NCI-H524 treated with DMSO at 0.1 percent for 48 hours (cell line): ENCODE measurements at places on chromosomes 1 and 21.

- no peak for DNase-seq
Observed at GRCh38 chr1:182054698-182055326, 6.7 kb downstream of the ZNF648 start.

DNA sequence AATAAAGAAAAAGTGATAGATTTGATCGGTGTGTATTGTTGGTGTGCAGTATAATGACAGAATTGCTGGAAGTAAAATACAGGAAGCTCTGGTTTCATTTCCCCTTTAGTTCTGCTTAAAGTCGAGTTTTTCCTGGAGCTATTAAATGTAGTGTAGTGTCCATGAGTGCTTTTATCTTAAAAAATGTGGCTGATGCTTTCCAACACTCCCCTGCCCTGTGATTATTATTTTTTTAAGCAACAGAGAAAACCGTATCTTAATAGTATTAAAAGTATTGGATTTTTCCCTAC, 1.1 kb downstream of the LGALS8 start:
- DNase-seq, result no peak

DNA sequence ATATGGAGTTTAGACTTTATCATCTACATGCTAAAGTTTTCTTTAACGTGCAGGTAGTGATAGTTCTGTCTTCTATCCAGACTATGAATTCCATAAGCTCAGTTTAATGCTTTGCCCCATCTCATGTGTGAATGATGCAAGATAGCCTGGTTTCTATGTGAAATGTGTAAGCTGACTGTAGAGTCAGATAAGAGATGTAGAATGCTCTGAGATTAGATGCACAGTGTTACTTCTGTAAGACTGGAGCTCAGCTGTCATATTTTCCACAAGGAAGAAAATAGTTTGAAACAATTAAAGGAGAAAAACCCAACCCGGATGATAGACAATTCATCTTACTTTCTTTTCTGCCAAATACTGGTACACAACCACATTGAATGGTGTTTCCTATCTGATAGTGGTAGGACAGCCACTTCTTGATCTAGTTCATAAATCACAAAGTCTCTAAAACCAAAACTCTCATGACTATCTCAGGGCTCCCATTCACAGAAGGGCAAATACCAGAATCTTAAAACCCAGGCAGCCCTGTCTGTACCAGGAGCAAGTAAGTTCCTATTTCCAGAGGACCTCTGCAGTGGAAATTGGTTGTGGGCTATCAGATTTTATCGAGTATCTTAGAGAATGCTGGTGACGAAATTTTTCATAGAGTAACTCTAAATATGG, 50.6 kb downstream of the TBX15 start:
- DNase-seq, result no peak

- no peak for DNase-seq
Observed at GRCh38 chr1:6028042-6028850, 17.4 kb upstream of the KCNAB2 start.

- DNase-seq, result no peak
Observed at GRCh38 chr1:63327417-63328054, 5.2 kb downstream of the FOXD3 start.

GRCh38 chr21:44010429-44010828, 1.7 kb upstream of the TRAPPC10 start:
- no peak for DNase-seq

- no peak for DNase-seq
Observed at GRCh38 chr1:2341706-2342383, 49.5 kb downstream of the MORN1 start.

- DNase-seq, result no peak
Observed at GRCh38 chr1:86788300-86789206, 84.2 kb downstream of the SH3GLB1 start.

DNA sequence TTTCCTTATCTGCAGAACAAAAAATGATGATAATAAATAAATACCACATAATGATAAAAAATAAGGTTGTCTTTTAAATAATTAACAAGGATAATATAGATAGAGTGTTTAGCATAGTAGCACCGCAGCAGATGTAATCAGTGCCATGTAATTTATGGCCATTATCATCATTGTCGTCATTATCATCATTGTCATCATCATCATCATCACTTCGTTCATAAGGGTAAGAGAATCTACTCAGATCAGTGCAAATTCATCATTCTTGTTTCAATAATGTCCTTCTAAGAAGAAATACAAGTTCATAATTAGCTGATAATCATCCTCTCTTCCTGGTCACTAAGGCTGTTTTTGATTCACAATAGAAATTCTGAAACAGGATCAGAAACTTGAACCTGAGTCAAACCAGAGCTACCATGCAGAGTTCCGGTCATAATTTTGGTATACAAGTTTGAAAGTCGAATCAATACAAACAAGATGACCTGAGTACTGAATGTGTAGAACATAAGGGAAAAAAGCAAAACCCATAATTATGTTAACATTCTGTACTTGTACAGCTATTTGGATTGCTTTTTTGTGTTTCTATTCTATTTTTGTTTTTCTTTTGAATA, 172.0 kb downstream of the LRRC40 start:
- no peak for DNase-seq

DNA sequence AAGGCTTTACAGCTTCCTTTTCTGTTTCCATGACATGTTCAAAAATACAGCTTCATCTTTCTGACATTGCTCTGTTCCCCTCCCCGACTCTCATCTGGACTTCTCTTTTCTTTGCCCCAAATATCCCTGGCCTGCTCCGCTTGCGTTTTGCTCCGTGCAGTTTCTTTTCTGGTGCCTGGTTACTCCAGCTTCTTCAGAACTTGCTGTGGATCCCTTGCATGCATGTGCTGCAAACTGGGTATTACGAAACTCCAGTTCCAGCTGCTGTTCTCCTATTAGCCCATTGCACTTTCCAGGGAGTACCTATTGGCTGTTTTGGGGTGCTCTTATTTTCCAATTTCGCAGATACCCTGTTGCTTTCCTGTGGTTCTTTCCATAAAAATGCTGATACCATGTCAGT, 9.9 kb upstream of the NDC1 start:
- no peak for DNase-seq

DNA sequence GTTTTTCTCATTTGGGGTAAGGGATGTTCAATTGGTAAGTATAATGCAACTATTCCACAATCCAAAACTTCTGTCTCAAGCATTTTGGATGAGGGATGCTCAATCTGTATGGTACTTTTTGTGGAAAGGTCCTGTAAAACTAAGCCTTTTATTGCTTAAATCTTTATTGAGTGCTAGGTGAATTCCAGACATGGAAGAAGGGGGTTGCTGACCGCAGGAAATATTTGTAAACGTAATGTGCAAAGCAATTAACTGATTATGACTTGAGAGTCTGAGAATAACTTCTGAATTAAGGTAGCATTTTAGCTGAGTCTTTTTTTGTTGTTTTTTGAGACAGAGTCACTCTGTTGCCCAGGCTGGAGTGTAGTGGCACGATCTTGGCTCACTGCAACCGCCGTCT, 3.1 kb downstream of the AKIRIN1 start:
- no peak for DNase-seq

GRCh38 chr1:2304921-2305681, 77.0 kb downstream of the SKI start:
- DNase-seq, result no peak

DNA sequence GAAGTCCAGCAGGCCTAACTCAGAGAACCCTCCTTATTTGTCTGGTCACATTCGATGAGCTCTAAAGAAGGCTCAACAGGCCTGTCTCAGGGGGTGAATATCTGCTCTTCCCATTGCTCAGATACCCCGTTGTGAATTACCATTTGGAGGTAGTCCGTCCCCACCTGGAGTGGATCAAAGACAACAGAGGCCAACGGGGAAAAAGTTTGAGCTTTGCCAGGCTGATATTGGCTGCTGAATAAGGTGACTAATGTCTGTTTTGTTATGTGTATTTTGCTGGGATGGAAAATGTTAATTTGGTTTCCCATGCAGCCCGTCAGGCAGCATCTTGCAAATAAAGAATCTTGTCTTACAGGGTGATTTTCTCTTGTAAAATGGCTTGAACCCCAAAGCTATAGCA, 69.2 kb upstream of the EPS8L3 start:
- no peak for DNase-seq

DNA sequence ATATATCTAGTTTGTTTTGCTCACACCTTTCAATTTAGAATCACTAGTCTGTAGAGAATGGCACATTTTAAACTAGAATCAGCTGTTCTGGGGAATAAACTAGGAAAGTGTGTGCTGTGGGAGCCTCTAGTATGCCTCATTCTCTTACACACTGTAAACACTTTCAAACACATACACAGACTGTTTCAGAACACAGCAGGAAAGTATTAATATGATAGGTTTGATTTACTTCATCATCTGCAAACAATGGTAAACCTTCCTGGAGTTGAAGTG, 67.1 kb upstream of the ABCG1 start:
- DNase-seq, result no peak

DNA sequence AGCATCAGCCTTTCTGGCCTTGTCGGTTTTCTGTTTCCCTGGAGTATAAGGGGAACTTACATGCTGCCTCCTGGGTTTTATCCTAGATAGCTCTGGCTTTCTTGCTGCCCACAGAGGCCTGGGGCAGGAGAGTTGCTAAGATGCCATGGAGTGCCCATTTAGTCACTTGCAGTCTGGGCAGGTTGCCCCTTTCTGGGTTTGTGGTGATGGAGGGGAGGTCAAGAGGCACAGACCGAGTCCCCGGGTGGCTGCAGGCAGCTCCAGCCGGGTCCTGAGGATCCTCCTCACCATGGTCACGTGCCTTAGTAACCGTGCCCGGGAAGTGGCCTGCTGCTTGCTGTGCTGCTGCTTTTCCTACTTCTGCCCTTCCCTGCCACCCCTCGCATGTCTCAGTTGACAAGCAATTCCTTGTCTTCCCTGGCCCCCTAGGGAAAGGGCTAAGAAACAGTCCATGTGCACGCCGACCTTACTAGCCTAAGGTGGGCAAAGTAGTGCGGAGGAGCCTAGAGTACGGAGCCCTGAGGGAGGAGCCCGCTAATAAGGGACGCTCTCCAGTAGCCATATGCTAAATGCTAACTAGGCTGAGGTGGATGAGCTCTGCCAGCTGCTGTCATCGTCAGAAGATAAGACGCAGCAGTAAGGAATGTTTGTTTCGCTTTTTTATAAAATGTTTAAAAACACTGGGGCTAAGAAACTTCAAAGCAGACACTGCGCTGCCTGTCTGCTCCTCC, 34.8 kb downstream of the CLCA1 start:
- DNase-seq, result peak; percentile 64

- no peak for DNase-seq
Observed at GRCh38 chr1:94876362-94876761, 50.5 kb downstream of the CNN3 start.

- DNase-seq, result no peak
Observed at GRCh38 chr1:167499664-167500101, 18.6 kb downstream of the CD247 start.

- DNase-seq, result no peak
Observed at GRCh38 chr1:3380469-3380868, 74.0 kb upstream of the ARHGEF16 start.
